ENCODE measurements at places on chromosomes 16 and 17.

DNA sequence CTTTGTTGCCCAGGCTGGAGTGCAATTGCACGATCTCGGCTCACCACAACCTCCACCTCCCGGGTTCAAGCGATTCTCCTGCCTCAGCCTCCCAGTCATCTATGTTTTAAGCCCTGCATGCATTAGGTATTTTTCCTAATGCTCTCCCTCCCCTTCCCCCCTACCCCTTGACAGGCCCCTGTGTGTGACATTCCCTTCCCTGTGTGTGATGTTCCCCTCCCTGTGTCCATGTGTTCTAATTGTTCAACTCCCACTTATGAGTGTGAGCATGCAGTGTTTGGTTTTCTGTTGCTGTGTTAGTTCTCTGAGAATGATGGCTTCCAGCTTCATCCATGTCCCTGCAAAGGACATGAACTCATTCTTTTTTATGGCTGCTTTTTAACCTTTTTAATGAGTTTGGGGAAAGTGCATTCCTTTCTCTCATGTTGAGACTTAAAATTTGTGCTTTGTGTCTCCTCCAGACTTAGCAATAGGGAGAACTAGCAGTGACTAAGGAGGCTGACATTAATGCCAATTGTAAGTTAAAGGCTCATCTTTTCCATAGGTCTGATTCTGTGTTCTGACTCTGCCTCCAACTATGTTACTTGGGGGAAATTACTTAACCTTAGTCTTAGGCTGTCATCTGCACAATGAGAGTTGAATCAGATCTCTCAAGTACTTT, 17.7 kb upstream of the PHAF1 start:
- no peak for DNase-seq

- no peak for DNase-seq
Observed at GRCh38 chr16:15599303-15600070, 43.5 kb downstream of the MARF1 start.

- DNase-seq: no peak
Observed at GRCh38 chr17:16086957-16087356, 87.3 kb downstream of the TTC19 start.

- DNase-seq: no peak
Observed at GRCh38 chr16:7140899-7141298, 191.7 kb upstream of the RBFOX1 start.

DNA sequence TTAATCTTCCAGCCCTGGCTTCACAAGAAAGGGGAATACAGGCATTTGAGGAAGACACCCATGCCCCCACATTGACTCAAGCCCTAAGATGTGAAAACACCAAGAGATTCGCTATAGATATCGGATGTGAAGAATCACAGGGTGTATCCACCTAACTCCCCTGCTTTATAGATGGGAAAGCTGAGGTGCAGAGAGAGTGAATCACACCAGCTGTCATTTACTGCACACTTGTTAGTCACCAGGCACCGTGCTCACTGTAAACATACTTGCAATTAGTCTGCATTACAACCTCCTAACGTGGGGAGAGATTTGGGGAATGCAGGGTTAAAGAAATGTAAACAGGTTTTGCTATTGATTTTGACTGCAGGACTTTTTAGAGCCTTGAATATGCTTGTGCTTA, 325.5 kb downstream of the C16orf95 start:
- DNase-seq: no peak

DNA sequence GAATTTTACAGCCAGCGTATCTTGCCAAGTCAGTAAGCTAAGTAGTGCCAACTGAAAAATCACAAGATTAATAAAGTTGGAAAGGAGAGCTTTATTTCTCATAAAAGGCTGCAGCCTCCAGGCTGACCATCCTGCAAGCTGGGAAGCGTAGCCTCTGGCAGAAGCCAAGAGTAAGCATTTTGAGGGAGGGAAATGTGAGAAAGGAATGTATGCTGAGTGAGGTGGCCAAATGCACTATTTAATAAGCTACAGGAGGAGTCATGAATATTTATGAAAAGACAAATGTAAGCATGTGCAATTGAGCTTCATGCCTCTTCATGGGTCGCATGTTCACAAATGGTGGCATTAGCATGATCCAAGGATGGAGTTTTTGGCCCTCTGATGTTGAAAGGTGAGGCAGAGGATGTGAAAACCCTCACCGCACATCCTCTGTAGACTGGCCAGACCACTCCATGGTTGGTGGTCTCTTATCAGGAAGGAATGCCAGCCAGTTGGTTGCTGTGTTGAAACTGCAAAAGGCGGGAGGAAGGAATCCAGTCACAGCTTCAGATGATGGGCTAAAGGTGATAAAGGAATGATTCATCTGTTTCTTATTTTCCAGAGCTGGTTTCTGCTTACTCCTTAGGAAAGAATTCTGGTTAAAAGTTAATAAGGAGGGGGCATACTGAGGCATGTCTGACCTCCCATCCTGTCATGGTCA, 9.2 kb downstream of the KRT33B start:
- DNase-seq: no peak

- peak; percentile 3 for DNase-seq
Observed at GRCh38 chr16:48194828-48195556, 39.2 kb upstream of the ABCC12 start.

DNA sequence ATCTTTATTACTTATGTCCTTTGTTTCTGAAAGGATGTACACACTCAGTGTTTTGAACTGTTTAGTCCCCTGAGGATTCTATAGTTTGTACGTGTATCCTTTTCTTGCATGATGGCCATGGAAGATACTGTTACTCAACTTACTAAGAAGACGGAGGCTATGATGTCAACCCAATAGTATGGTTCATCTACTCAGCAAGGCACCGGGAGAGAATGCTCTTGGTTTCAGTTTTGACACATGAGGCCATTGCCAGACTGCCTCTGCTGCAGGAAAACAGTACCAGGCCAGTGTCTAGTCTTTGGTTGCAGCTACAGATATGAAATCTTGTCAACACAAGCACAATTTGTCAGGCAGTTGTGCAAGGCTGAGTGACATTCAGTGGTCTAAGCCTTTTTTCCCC, 134.5 kb downstream of the MRTFB start:
- no peak for DNase-seq

DNA sequence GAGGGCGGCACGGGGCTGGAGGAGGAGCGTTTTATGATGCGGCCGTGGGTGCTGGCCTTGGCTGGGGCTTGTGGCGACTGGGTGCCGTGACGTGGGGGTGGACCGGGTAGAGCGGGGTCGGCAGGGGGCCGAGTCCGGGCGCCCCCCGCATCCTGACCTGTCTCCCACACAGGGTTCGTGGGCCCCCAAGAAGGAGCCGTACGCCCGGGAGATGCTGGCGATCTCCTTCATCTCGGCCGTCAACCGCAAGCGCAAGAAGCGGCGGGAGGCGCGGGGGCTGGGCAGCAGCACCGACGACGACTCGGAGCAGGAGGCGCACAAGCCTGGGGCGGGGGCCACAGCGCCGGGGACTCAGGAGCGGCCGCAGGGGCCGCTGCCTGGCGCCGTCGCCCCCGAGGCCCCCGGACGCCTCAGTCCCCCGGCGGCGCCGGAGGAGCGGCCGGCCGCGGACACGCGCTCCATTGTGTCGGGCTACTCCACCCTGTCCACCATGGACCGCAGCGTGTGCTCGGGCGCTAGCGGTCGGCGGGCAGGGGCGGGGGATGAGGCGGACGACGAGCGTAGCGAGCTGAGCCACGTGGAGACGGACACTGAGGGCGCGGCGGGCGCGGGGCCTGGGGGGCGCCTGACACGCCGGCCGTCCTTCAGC, 81.6 kb downstream of the ARHGAP23 start:
- no peak for DNase-seq

- no peak for DNase-seq
Observed at GRCh38 chr17:82587234-82588086, 60.8 kb downstream of the WDR45B start.

- no peak for DNase-seq
Observed at GRCh38 chr17:67648032-67648905, 69.5 kb upstream of the NOL11 start.

DNA sequence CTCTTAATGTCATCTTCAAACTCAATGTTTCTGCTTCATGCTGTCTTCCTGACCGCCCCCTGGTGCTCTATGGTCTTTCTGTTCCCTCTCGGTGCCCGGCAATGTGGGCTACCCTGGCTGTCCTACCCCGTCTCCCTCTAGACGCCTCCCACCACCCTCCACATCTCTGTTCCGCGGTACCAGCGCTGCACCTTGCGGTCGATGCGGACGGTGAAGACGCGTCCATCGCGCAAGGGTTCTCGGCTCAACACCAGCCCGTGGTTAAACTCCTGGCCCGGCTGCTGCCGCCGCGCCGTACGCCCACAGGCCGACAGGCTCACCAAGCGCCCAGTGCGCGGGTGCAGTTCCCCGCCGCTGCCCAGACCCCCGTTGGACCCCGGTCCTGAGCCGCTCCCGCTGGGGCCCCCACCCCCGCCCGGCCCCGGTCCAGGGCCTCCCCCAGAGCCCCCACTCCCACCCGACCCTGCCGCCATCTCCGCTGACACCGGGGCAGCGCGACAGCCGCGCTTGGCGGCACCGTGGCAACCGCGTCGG, at the start of gene NEURL4:
Gene NEURL4 (minus strand): TSS at position 496 of the 534 bp plus-strand sequence. CDS start 23 bp downstream, at position 473.
- no peak for DNase-seq

GRCh38 chr17:45022288-45022648, 29.2 kb downstream of the DCAKD start:
- no peak for DNase-seq

GRCh38 chr16:87339086-87339723, 22.0 kb upstream of the C16orf95 start:
- DNase-seq: no peak

GRCh38 chr16:72125635-72126428, 32.2 kb downstream of the DHX38 start:
- no peak for DNase-seq

DNA sequence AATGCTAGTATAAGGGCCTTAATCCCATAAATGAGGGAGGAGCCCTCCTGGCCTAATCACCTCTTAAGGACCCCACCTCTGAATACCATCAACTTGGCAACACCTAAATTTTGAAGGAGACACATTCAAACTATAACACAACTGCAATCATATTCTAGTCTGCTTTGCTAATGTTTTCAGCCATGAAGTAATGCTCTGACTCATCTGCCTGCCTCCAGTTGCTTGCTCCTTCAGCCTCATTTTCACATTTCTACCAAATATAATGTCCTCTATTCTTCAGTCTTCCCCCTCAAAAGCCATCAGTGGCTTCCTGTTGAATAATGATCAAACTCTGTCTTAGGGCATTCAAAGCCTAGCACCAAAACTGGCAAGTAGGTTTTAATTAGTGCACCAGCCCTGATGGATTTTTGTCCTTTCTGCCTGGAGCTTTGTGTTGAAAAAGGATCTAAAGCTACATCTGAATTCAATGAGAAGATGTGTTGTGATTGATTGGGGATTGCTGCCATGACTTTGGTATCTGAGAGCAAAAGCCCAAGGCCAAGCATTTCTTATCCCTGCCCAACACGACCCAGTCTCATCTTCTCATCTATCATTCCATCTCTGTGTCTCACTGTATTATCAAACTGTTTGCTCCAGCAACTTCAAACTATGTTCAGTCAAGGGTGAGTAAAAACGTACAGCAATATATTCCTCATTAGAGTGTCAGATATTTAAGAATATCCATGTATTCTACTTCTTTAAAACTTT, 140.8 kb upstream of the ELAC2 start:
- no peak for DNase-seq

Measured in NCI-H2029 treated with DMSO at 0.1 percent for 48 hours (cell line).